Stimulated activated CD8-positive, alpha-beta memory T cell treated with anti-CD3 and anti-CD28 coated beads, Interleukin-7, amount 100 ng/mL, for 4 hours (primary cell): ENCODE measurements at places on chromosomes 6 and 20.

DNA sequence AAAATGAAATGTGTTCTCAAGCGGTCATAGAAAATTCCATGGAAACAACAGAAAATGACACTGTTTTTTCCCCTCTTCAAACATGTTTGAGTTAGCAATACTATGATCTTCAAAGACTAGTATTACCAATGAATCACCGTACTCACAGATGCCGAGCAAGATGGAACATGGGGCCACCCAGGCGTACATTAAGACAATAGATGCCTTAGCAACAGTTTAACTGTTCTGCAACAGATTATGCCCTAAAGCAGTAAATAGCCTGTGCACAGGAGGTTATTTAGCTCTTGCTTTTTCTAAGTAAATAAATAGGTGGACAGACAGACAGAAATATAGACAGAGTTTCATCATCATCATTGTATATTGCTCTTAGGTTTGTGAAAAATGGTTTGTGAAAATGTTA, 284.0 kb upstream of the DEFB112 start:
- DNase-seq: no peak

DNA sequence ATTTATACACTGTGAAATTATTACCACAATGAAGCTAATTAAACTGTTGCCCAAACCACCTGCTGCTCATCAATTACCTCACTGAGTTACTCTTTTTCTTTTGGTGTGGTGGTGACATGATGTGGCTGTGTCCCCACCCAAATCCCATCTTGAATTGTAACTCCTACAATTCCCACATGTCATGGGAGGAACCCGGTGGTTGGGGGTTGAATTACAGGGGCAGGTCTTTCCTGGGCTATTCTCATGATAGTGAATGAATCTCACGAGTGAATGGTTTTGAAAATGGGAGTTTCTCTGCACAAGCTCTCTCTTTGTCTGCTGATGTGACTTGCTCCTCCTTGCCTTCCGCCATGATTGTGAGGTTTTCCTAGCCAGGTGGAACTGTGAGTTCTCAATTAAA, 145.0 kb downstream of the LRRC1 start:
- DNase-seq: no peak

- no peak for DNase-seq
Observed at GRCh38 chr6:106154326-106154725, 68.2 kb downstream of the PRDM1 start.

- no peak for DNase-seq
Observed at GRCh38 chr6:166433096-166433495, 50.4 kb upstream of the MPC1 start.

DNA sequence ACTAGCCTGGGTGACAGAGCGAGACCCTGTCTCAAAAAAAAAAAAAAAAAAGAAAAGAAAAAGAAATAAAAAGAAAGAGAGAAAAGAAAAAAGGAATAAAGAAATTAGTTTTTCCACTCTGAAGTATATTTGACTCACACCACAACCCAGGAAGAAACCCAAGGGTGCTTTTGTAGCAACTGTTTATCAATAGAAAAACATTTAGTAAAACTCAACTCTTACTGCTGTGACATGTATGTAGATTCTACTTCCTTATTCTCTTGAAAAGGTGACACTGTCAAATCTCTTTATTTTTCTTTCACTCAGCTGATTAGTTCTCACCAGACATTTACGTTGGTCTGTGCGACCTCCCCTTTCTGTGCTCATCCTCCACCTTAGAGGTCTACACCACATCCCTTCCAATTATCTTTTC, 99.9 kb upstream of the SHLD1 start:
- no peak for DNase-seq
